ENCODE measurements at places on chromosomes 2 and 18.

DNA sequence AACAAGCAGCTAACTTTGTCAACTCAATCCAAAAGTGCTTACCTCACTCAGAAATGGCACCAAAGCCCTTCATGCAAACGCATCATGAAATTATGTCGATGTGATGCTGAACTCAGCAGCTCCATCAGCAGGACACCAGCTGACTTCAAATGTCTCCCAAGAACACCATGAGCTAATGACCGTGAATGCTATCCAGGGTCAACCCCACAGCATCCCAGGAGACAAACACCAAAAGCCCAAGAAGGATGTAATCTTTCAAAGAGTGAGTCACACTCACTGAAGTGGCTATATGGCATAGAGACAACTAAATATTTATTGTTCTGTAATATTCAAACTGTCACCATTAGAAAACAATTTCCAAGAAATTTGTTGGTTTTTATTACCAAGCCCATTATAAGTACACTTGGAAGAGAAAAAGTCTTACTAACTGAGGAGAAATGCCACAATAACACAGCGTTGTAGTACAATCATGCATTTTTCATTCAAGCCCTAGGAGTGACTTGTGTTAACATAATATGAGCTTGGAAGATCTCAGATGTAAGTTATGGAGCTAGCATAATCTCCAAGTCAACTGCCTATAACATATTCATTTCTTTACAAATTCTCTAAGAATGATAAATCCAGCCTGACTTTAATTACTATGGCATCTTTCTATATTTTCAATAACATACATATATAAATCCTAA, 165.0 kb upstream of the CCDC68 start:
- no peak for DNase-seq
- no peaks in the 10 kb centered on the region for H3K27me3 ChIP-seq
- H3K27ac ChIP-seq, result no peak overlapping the region
- H3K4me1 ChIP-seq, result no peaks in the 10 kb centered on the region

DNA sequence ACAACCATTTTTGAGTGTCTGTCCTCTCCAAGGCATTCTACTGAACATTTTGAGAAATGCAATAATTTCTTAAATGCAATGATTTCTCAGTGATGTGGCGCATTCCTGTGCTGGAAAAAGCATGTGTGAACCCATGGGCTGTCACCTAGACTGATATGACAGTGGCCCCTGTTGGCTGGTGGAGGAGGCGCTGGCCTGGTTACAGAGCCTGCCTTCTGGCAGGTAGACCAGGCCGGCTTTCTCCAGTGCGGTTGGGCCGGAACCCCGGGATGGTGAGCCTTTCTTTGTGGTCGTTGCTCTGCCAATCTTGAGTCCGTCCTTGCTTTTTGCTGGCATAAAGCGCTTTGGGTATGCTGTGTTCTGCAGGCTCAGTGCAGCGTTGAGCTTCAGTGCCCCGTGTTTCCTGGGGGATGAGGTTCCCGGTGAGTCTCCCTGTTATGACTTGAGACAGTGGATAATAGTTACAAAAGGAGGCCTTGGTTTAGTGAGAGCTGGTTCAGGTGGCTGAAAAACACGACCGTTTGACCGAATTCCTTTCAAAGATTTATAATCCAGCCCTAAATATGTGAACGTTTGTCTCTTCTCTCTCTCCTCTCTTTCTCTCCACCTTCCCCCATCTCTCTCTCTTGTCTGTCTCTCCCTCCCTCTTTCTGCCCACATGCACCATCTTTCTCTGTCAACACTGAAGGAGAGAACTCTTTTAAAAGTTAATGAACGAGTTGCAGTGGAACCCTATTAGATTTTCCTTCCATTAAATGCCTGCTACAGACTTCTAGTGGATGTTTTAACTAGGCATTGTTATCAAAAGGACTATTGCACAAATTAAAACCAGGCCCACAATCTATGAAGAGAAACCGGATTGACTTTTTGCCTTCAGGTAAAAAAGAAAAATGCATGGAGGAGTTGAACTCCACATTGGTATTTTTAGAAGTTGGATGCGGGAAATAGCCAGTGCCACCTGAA, 34.0 kb downstream of the TSHZ1 start:
- H3K4me1 ChIP-seq, result peaks cover 77% of the 10 kb centered on the region
- no peaks in the 10 kb centered on the region for H3K27me3 ChIP-seq
- H3K4me3 ChIP-seq, result peak overlapping the region; percentile 1
- no peak for DNase-seq
- H3K36me3 ChIP-seq, result peaks cover 41% of the 10 kb centered on the region

DNA sequence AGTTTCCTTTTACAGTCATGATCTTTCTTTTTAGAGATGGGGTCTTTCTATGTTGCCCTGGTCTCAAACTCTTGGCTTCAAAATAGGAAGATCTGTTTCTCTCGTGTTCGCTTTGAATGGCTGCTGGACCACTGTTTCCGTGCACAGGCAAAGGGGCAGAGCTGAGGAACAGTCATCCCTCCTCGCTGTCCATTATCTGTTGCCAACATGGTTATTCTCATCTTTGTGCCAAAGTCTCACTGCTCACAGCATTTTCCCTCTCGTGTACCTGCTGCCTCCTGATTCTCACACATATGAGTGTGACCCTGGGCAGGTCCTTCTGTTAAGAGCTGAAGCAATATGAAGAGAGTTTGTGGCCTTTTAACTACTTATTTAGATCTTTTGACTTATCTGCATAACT, 28.0 kb upstream of the CCNYL1 start:
- H3K36me3 ChIP-seq, result no peaks in the 10 kb centered on the region
- no peaks in the 10 kb centered on the region for H3K4me1 ChIP-seq
- no peak overlapping the region for H3K4me3 ChIP-seq
- peaks cover 12% of the 10 kb centered on the region for H3K27me3 ChIP-seq

GRCh38 chr2:851680-852079, 99.0 kb upstream of the SNTG2 start:
- no peak for DNase-seq
- H3K4me3 ChIP-seq, result no peak overlapping the region
- peaks cover 23% of the 10 kb centered on the region for H3K4me1 ChIP-seq

DNA sequence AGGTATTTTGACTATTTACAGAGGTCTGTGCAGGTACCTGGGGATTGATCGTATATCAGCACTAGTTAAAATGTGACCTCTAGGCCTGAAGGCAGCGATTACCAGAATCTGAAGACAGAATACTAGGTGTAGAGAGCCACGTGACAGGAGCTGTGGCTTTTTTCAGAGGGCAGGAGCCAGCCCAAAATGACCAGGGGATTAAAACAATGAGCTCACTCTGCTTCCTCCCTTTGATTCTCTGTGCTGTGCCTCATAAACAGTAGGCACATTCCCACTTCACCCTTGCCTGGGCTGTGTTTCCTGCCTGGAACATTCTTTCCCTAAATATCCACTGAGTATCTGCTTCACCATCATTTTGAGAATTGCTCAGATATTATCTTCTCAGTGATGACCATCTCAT, 15.2 kb downstream of the ITGAV start:
- no peak for DNase-seq
- peaks cover 14% of the 10 kb centered on the region for H3K4me1 ChIP-seq
- no peak overlapping the region for H3K4me3 ChIP-seq
- no peaks in the 10 kb centered on the region for H3K27me3 ChIP-seq
- H3K27ac ChIP-seq, result no peak overlapping the region
- H3K36me3 ChIP-seq, result no peaks in the 10 kb centered on the region

DNA sequence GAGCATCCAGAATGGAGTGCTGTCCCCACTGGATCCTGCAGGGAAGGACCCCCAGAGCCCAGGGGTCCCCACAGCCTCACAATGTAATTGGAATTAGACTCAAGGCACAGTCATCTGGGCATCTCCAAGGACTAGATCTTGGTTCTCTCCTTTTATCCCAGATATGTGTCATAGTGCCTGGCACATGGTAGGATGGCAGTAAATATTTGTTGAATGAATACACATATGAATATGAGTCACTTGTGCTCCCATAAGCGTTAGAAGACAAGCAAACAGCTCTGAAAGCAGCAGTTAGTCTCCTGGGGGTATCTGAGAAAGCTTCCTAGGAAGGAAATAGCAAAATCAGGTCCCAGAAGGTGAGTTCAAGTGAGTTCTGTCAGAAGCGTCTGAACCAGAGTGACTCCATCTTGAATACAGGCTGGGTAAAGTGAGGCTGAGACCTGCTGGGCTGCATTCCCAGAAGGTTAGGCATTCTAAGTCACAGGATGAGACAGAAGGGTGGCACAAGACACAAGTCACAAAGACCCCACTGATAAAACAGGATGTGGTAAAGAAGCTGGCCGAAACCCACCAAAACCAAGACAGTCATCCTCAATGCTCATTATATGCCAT, 234.1 kb upstream of the ID2 start:
- no peak overlapping the region for H3K4me3 ChIP-seq
- H3K27me3 ChIP-seq, result peaks cover 16% of the 10 kb centered on the region
- H3K36me3 ChIP-seq, result no peaks in the 10 kb centered on the region
- DNase-seq, result no peak
- H3K27ac ChIP-seq, result no peak overlapping the region
- peaks cover 35% of the 10 kb centered on the region for H3K4me1 ChIP-seq

DNA sequence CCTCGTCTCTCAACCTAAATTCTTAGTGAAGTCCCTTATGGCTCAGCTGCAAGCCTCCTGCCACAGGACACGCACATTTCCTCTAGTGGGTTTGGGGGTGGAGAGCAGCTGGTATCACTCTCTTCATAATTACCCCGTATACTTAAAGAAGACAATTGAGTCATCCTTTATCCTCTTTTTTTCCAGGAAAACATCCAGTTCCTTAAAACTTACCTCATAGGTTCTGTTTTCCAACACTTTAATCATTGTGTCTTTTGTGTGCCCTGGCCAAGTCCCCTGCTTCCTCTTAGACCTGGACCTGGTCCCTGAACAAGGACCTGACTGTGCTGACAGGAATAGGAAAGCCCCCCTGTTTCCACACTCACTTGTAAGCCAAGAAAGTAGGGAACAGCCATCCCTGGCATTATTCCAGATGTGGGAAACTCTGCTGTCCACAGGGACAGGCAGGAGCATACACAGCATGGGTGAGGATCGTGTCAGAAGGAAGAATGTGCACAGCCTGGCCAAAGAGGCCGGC, 42.3 kb upstream of the MYO1B start:
- no peak overlapping the region for H3K4me3 ChIP-seq
- no peaks in the 10 kb centered on the region for H3K4me1 ChIP-seq
- DNase-seq, result no peak
- H3K27me3 ChIP-seq, result peaks cover 6% of the 10 kb centered on the region
- H3K27ac ChIP-seq, result no peak overlapping the region

GRCh38 chr2:233209533-233210171, 41.8 kb upstream of the ATG16L1 start:
- H3K4me3 ChIP-seq, result no peak overlapping the region
- H3K36me3 ChIP-seq, result peaks cover 2% of the 10 kb centered on the region
- H3K4me1 ChIP-seq, result peaks cover 11% of the 10 kb centered on the region
- peaks cover 10% of the 10 kb centered on the region for H3K27me3 ChIP-seq

DNA sequence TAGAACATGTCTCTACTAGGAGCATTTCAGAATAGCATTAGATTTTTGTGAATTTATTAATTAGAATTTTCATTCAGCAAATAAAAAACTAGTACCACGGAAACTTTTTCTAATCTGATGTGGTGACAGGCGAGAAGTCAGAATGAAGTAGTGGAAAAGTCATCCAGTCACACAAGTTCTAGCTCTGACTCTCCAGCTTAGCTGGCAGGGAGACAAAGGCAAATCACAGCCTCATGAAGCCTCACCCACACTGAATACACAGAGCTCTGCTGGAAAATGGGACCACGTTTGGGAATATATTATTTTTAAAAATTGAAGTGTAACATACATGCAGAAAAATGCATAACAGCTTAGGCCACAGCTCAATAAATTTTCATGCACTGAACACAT, 86.1 kb downstream of the L3MBTL4 start:
- no peak for DNase-seq
- H3K27ac ChIP-seq, result no peak overlapping the region
- no peak overlapping the region for H3K4me3 ChIP-seq
- peaks cover 11% of the 10 kb centered on the region for H3K27me3 ChIP-seq
- no peaks in the 10 kb centered on the region for H3K4me1 ChIP-seq
- no peaks in the 10 kb centered on the region for H3K36me3 ChIP-seq

DNA sequence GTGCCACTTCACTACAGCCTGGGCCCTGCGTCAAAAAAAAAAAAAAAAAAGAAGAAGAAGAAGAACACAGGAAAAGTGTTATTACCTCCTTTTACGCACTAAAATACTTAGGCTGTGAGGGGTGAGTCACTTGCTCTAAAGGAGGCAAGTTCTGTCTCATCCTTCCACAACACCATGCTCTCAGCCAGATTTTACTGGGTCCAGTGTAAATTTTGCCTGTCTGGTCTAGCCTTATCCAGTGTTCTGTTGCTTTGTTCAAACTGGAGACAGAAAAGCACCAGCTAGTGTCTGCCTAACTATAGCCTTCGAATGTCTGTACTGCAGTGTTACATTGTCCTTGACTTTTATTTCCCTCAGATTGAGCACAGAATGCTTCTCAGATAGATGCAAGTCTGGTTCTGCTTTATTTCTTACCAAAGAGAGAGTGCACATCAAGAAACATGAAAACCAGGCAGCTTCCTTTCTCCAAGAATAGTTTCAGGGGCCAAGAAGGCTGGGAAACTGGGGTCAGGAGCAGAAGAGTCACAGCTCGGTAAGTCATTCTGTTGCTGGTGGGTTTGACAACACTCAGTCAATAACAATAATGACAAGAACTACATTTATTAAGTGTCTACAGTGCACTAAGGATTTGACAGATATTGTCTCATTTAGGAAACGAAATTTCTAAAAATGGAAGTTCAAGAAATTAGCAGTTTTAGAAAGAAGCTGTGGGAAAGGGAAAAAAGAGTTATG, 3.1 kb upstream of the MSGN1 start:
- no peak for DNase-seq
- peaks cover 74% of the 10 kb centered on the region for H3K4me1 ChIP-seq

- no peak for DNase-seq
- H3K27ac ChIP-seq, result peak overlapping the region; percentile 29
- H3K4me3 ChIP-seq, result no peak overlapping the region
- H3K36me3 ChIP-seq, result peaks cover 25% of the 10 kb centered on the region
- peaks cover 84% of the 10 kb centered on the region for H3K4me1 ChIP-seq
Measured at GRCh38 chr18:75264926-75265597, 54.5 kb downstream of the TSHZ1 start.

DNA sequence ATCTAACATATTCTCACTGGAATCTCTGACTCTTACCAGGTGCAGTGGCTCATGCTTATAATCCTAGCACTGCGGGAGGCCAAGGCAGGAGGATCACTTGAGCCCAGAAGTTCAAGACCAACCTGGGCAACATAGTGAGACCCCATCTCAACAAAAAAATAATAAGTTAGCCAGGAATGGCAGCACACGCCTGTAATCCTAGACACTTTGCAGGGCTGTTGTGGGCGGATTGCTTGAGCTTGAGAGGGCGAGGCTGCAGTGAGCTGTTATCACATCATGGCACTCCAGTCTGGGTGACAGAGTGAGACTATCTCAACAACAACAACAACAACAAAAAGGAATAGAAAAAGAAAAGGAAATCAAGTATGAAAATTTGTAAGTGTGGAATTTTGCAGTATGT, 306.5 kb upstream of the CYP26B1 start:
- no peaks in the 10 kb centered on the region for H3K4me1 ChIP-seq
- no peaks in the 10 kb centered on the region for H3K27me3 ChIP-seq
- H3K27ac ChIP-seq, result no peak overlapping the region
- H3K36me3 ChIP-seq, result no peaks in the 10 kb centered on the region
- no peak for DNase-seq

- peaks cover 9% of the 10 kb centered on the region for H3K4me1 ChIP-seq
- DNase-seq, result no peak
- H3K36me3 ChIP-seq, result no peaks in the 10 kb centered on the region
- H3K27me3 ChIP-seq, result no peaks in the 10 kb centered on the region
Measured at GRCh38 chr2:221629468-221629867, 57.4 kb upstream of the EPHA4 start.

- DNase-seq, result no peak
- H3K36me3 ChIP-seq, result no peaks in the 10 kb centered on the region
- H3K27ac ChIP-seq, result no peak overlapping the region
- H3K4me1 ChIP-seq, result peaks cover 11% of the 10 kb centered on the region
- no peaks in the 10 kb centered on the region for H3K27me3 ChIP-seq
Measured at GRCh38 chr18:73235491-73235890, 367.7 kb upstream of the NETO1 start.
